ENCODE measurements at places on chromosomes 7 and 10.

DNA sequence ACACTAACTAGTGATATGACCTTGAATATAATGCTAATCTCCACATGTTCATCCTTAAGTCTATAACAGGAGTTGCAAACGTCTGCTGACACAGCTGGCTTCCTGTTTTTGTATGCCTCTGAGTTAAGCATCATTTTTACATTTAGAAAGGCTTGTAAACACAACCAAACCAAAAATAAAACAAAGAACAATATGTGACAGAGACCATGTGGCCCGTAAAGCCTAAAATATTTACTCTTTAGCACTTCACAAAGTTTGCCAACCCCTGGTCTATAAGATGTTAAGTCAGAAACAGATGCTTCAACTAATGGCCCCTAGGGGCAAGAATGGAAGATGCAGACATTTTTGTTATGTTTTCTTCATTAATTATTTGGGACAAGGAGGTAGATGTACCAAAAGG is 109.3 kb downstream of the CPEB3 start:
- no peak for DNase-seq

GRCh38 chr10:5538446-5538845 is 13.7 kb downstream of the CALML3 start:
- DNase-seq, result no peak

DNA sequence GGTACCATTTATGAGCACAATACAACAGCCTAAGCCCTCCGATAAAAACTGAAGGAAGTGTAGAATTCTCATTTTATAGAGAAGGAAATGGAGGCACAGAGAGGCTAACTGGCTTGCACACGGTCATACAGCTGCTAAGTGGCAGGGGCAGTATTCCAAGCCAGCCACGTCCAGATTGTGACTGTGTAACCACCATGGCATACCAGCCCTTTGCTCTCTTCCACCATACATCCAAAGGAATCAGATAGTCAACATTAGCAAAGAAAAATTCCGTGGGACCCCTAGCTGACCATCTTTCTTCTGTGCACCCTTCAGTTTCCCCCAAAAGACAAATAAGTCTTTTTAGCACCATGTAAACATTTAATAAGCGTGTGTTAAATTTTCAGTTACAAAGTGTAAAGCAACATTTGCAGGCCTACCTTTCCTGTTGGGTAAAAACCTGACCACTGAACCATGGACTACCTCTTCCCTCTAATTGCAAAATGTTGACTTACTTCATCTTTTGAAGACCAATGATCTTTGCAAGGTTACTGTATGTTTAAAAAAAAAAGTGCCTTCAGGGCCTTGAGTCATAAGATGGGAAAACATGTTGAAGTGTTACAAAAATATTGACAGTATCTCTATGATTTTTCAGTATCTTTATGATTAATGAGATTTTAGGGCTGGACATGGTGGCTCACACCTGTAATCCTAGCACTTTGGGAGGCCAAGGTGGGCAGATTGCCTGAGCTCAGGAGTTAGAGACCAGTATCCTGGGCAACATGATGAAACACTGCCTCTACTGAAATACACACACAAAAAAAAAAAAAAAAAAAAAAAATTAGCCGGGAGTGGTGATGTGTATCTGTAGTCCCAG is 24.3 kb upstream of the PDZD8 start:
- no peak for DNase-seq

DNA sequence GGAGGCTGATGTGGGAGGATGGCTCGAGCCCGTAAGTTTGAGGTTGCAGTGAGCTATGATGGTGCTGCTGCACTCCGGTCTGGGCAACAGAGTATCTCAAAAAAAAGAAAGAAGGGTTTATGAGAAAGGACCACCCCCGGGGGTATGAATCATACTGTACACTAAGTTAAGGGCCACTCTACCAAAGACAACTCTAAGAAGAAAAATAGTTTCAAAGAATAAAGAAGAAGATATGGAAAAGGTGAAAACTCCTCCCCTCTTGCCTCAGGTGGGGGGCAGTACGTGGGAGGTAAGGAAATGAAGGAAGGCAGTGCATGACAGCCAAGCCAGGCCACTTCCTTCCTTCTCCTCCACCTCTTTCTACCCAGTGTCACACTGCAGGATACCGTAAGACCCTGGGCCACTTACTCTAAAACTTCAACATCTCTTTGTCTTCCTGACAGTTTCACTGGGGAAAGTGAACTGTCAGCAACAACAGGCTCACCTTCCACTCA is 61.3 kb downstream of the PIP4K2A start:
- DNase-seq, result no peak

DNA sequence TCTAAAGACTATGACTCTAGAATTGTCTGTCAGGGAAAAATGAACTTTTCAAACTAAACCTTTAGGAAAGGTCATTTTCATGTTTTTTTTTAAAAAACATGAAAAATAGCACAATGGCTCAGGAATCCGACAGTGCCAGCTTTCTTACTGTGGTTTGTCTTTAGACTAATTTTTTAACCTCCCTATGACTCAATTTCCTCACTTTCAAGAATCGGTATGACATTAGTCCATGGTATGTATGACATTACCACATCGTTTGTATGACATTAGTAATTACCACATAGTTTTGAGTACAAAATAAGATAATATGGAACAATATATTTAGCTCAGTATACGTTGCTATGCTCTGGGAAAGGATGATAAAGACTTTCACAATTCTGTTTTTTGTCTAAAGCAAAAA is 383.2 kb downstream of the PTPRN2 start:
- no peak for DNase-seq

Data from stimulated activated CD4-positive, alpha-beta T cell treated with anti-CD3 and anti-CD28 coated beads, Interleukin-1b, Interleukin-23, amount 100 ng/mL, for 1 hour (primary cell).